WTC11 (cell line): ENCODE measurements at places on chromosomes 1 and 21. TPM values are rescaled to one million over a fixed set of nuclear protein-coding genes. Genes with fewer than 3 reads are reported as not detected.

The MYOG gene
- total RNA-seq: not detected in 3 replicates

The FNDC5 gene
- 1.2 to 1.6 TPM (median 1.4 TPM) in 3 replicates for total RNA-seq

The CYP4A11 gene
- total RNA-seq: 0.11 to 0.53 TPM (median 0.23 TPM) in 3 replicates

The TINAGL1 gene
- 7.2 to 8.4 TPM (median 8.4 TPM) in 3 replicates for total RNA-seq

The SV2A gene
- total RNA-seq: 36.5 to 47.1 TPM (median 38.3 TPM) in 3 replicates

The INAVA gene
- 41.2 to 47.9 TPM (median 47.6 TPM) in 3 replicates for total RNA-seq

The NKAIN1 gene
- total RNA-seq: 34.0 to 36.8 TPM (median 35.3 TPM) in 3 replicates

The STUM gene
- total RNA-seq: 1.1 to 2.5 TPM (median 1.3 TPM) in 3 replicates

The PDE9A gene
- total RNA-seq: 44.8 to 46.3 TPM (median 46.1 TPM) in 3 replicates

The FCMR gene
- total RNA-seq: 0.37 to 1.0 TPM (median 0.71 TPM) in 3 replicates

The KRTAP13-2 gene
- total RNA-seq: not detected in 3 replicates

GRCh38 chr1:209825591-209826434, 2.0 kb upstream of the UTP25 start:
- DNase-seq: no peak

GRCh38 chr21:27700974-27701614, 734.2 kb upstream of the ADAMTS5 start:
- peak; percentile 81 for DNase-seq

- DNase-seq: no peak
Measured at GRCh38 chr1:12540580-12541273, 77.3 kb downstream of the DHRS3 start.

DNA sequence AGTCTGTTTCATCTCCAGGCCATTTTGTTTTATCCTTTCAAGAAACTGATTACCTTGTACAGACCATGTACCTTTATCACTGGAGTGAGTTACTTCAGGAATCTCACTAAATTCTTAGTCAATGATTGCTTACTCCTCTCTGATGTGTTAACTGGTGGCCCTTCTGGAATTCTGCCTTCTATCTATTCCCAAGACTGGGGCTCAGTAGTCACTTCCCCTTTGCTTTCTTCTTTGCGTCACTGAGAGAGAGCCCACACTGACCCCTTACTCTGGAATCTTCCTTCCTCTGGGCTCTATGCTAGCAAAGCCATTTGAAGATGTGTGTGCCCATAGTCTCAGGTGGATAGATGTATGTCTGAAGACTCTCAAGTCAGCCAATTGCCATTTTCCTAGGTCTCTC, 34.6 kb downstream of the XCL2 start:
- no peak for DNase-seq

GRCh38 chr1:113647164-113647563, 112.1 kb downstream of the PHTF1 start:
- DNase-seq: no peak

DNA sequence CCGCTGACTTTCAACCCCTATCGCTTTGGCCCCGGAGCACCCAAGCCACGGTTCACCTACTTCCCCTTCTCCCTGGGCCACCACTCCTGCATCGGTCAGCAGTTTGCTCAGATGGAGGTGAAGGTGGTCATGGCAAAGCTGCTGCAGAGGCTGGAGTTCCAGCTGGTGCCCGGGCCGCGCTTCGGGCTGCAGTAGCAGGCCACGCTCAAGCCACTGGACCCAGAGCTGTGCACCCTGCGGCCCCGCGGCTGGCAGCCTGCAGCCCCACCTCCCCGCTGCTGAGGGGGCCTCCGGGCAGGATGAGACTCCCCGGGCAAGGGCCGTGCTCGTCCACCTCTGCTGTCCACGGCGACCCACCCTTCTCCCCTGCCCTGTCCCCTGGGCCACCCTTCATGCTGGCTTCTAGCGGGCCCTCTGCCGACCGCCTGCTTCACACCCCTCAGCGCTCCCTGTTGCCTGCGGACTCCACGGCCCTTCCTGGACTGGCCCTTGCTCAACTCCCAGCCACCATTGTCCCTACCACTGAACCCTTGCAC, 92.2 kb upstream of the TRABD2B start:
- no peak for DNase-seq

- no peak for DNase-seq
Measured at GRCh38 chr1:30382496-30382895, 340.9 kb downstream of the MATN1 start.

- no peak for DNase-seq
Measured at GRCh38 chr1:226525750-226526149, 22.8 kb upstream of the STUM start.

DNA sequence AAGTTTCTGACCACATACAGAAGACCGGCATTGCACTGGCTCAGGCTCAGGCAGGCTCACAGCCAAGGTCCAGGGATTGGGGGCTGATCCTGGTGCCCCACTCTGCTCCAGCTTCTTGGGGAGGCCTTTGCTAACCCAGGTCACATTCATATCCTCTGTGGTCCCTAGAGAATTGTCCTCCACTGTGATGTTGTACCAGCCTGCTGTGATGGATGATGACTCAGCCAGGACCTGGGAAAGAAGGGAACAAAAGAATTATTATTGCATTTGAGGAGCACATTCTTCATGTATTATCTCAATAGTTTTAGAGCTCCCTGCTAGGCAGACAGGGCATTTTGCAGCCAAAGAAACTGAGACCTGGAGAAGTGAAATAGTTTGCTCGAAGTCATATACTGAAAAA, 114.3 kb upstream of the ETV3 start:
- no peak for DNase-seq

- no peak for DNase-seq
Measured at GRCh38 chr1:212234431-212235395, 50.5 kb upstream of the PPP2R5A start.

DNA sequence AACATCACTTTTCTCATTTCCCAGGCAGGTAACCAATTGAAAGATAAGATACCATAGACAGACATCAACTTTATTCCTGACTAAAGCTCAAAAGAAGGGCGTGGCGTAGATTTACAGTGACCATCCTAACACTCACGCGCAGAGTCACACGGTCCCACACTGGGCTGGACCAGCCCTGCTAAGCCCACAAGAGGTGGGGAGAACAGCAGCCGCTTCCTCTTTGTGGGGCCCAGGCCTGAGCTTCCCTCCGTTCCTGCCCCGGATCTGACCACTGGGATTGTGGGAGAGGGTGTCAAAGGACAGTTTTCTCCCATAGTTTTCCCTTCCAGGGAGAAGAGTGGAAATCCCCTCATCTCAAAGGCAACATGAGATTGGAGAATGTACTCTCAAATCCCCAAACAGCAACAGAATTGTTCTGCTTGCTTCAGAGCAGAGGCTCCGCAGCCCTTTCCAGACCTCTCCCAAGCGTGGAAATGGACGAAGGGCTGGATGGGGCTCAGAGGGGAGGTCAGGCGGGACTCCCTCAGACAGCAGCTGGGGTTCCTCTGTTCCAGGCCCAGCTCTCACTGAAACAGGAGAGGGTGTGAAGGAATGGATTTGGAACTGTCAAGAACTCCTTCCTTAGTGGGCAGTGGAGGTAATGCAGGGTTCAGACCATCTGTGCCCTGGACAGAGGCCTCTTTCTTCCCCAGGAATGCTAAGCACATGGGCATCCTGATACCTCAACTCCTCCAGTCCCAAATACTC, 33.7 kb downstream of the L1TD1 start:
- no peak for DNase-seq

GRCh38 chr1:52523376-52523775, 29.5 kb downstream of the TUT4 start:
- DNase-seq: no peak

GRCh38 chr1:219189021-219189824, 15.5 kb downstream of the LYPLAL1 start:
- no peak for DNase-seq

DNA sequence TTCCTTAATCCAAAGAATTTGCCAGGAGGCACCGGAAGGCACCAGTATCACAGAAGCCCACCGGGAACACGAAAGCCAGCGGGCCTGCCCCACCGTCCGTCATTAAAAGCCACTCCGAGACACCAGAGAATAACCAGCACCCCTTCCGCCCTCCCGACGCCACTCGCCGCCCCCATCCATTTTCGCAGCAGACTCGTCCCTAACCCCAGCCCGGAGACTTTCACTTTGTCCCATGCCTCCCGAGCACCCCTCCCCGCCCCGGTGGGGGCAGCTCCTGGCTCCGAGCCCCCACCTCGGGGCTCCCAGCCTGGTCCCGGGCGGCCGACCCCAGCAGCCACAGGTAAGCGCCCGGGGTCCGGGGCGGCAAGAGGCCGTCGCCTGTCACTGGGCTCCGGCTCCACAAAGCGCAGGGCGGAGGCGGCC, 105.4 kb downstream of the SLC45A1 start:
- DNase-seq: peak; percentile 41

DNA sequence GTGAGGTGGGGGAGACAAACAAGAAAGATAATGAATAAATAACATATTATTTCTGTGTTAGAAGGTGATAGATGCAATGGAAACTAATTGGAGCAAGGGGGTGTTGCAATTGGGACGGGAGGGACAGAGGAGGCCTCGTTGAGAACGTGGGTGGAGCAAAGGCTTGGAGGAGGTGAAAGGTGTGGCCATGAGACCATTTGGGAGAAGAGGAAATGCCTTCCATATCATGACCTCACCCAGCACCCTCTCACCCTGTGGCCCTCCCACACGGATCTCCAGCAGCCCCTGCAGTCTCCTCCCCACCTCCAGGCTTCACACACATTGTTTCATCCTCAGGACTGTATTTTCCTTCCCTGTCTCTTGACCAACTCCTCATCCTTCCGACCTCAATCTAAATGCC, 85.3 kb upstream of the ARHGAP29 start:
- DNase-seq: no peak

- DNase-seq: no peak
Measured at GRCh38 chr1:207922554-207922953, 11.6 kb upstream of the CD34 start.

DNA sequence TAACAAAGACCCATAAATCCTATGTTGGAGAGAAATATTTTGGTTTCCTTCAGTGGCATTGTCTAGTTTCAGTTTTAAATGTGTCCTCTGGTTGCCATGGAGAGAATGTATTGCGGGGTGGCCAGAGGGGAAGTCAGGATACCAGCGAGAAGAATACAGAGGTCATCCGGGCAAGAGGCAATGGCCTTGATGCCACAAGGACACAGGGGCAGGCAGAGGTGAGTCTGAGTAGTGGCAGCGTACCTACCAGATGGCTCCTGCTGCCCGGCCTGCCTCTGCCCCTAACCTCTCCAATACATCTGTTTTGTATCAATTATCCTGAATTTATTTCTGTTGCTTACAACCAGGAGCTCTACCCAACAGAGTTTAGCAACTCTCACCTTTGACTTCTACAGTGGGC, 14.9 kb downstream of the KLHDC7A start:
- no peak for DNase-seq

GRCh38 chr1:64895500-64895899, 70.8 kb downstream of the JAK1 start:
- no peak for DNase-seq

GRCh38 chr1:235802573-235803346, 63.9 kb downstream of the LYST start:
- DNase-seq: no peak

- no peak for DNase-seq
Measured at GRCh38 chr1:31434101-31434871, 21.3 kb downstream of the SERINC2 start.

- no peak for DNase-seq
Measured at GRCh38 chr1:65866439-65866838, 73.7 kb downstream of the PDE4B start.
